ENCODE measurements at places on chromosomes 5 and 9.

- no peak for DNase-seq
Observed at GRCh38 chr5:56517011-56517416, 283.9 kb upstream of the ANKRD55 start.

DNA sequence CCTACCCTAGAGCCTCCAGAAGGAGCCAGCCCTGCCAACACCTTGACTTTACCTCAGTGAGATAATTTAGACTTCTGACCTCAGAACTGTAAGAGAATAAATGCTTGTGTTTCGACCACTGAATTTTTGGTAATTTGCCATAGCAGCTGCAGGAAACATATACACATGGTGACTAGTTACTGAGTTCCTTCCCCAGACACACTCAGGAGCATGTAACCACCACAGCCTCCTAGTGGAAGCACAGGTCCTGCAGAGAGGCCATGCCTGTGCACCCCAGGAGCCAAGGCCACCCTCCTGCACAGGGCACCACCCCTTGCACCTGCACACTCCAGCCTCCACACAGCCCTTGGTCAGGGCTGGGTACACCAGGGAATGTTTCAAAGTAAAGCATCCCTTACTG lies 7.6 kb upstream of the CAMSAP1 start:
- no peak for DNase-seq

- DNase-seq, result peak; percentile 59
Observed at GRCh38 chr9:134525841-134526583, 115.6 kb upstream of the COL5A1 start.

DNA sequence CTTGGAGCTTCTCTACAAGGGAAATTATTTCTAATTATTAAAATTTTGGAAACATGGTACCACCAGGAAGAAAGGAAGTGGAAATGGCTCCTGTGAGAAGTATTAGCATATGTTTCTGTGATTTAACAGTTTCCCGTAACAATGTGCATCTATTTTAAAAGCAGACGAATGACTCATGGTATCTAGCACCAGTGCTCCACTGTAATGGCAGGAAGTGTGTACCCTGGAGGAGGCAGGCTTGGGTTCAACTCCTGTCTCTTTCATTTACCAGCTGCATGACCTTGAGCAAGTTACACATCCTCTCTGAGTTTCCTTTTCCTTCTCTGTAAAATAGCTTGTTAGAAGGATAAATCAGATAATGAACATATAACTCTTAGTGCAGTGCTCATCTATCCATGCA lies 41.0 kb upstream of the ANGPTL2 start:
- no peak for DNase-seq

- no peak for DNase-seq
Observed at GRCh38 chr5:109146591-109146990, 263.2 kb downstream of the PJA2 start.

- DNase-seq, result no peak
Observed at GRCh38 chr5:3376611-3377010, 219.0 kb upstream of the IRX1 start.

DNA sequence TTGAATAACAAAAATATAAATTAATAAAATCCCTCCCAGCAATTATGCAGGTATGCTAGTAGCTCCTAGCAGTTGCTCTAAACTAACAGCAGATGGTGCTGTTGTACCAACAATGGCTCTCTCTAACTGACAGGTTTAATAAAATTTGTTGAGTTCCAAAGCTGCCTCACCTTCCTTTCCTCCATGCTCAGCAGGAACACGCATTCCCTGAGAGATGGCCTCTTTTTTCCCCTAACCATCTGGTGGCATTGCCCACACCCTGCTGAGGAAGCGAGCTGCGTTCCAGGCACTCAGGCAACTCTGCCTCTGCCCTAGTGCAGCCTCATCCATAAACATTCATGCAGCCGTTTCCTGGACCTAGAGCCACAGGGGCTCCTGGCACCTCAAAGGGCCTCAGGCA lies 106.2 kb downstream of the KLHL3 start:
- DNase-seq, result no peak

DNA sequence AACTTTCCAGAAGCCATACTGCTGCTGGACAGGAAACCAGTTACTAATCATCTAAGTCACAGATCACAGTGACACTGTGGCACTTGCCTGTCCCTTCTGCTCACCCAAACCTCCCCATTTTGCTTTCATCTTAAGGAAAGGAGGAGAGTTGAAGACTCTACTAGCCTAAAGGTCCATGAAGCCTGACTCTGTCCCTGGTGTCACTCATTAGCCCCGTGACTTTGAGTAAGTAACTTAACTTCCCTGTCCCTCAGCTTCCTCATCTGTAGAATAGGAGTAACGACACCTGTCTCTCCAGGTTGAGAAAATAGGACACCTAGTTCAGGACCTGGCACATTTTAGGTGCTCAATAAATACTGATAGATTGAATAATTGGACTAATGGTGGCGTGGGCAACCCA lies 536 bp upstream of the SLC6A7 start:
- no peak for DNase-seq

DNA sequence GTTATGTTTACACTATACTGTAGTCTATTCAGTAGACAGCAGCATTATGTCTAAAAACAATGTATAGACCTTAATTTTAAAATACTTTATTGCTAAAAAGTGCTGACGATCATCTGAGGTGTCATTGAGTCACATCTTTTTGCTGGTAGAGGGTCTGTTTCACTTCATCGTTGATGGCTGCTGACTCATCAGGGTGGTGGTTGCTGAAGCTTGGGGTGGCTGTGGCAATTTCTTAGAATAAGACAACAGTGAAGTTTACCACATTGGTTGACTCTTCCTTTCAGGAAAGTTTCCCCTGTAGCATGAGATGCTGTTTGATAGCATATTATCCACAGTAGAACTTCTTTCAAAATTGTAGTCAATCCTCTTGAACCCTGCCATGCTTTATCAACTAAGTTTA lies 150.3 kb downstream of the FBXL7 start:
- no peak for DNase-seq

GRCh38 chr9:95055334-95055850 lies 262.1 kb downstream of the FANCC start:
- DNase-seq, result no peak

- DNase-seq, result no peak
Observed at GRCh38 chr5:139410121-139410992, 6.5 kb upstream of the SPATA24 start.

- no peak for DNase-seq
Observed at GRCh38 chr9:89928106-89928505, 323.3 kb downstream of the GADD45G start.

DNA sequence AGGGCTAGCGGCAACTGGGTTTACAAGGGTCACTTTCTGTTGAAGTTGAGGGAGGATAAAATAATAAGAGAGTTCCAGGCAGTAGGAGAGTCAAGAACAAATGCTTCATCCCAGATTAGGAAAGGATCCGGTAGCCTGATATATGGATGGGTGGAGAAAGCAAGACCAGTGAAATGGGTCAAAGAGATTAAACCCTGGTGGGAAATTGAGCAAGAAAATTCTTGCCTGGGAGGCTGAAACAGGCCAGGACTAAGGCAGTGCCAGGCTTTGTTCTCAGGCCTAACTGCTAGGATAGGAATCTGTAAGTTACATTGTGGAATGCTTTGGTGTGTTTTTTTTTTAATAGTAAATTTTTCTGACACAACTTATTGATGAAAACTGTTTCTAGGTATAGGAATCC lies 257.4 kb upstream of the RFX3 start:
- DNase-seq, result no peak

DNA sequence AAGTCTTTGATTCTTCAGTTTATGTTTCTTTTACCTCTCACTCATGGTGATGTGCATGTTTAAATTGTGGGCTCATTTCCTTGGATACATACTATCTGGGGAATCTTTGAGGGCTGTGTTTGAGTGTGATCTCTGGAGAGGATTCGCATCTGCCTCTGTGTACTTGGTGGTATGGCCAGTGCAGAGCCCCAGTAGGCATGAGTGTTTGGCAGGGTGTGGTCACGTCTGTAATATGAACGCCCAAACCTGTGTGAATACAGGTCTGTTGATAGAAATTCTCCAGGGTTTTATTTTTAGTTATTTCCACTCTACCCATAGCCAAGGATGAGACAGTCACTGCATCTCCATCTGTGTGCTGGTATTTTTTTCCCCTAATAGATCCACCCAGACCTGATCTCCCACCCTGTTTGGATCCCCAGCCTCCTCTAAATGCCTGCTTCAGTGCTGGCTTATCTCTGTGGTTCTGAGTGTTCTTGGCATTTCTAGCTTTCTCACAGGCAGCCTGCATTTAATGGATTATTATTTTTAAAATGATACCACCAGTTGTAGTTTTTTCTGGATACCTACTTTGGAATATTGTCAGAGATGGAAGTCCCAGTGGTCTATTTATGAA lies 37.5 kb downstream of the TJP2 start:
- DNase-seq, result no peak

DNA sequence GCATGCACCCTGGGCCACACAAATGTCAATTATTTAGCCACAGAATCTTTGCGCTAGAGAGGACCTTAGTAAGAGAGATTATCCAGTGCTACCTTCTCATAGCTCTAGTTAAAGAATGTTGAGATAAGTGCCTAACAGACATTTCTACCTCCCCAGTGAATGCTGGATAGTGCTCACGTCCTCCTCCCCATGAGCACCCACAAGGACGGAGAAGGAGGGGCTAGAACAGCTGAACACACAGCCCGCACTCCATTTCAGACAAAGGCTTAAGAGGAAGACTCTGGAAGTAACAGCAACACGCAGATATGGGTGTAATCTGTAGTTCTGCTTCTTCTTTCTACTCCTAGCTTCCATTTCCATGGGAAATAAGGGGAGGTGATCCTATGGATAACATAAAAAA lies 120.5 kb downstream of the FEM1C start:
- no peak for DNase-seq

- DNase-seq, result peak; percentile 90
Observed at GRCh38 chr9:27572918-27573633, at the start of gene C9orf72. Gene C9orf72, minus strand, starts transcription at chr9:27573481. Its CDS starts 6,361 bp downstream, at chr9:27567120.

- peak; percentile 11 for DNase-seq
Observed at GRCh38 chr9:114289106-114289505, 33.8 kb upstream of the ORM1 start.

DNA sequence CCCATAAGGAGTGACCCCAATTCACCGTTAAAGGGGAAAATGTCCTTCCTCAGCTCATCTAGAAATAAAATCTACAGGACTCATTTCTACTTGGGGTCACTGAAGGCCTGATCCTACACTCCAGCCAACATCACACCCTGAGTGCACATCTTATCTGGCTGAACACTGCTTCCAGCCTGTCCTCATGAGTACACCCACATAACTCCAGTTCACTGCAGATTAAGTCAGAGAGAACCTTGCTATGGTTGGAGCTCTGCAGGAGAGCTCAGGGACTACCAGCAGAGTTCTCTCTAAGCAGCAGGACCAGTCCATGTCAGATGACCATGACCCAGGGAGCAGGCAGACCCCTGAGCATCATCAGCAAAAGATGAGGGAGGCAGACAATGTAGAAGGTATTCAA lies 126.9 kb upstream of the MAP3K1 start:
- no peak for DNase-seq

GRCh38 chr5:72815580-72816283 lies 729 bp upstream of the TNPO1 start:
- DNase-seq, result no peak

GRCh38 chr9:95505072-95505716 lies 11.6 kb downstream of the PTCH1 start:
- DNase-seq, result no peak

GRCh38 chr5:76657091-76657490 lies 33.9 kb upstream of the F2RL2 start:
- no peak for DNase-seq

- peak; percentile 51 for DNase-seq
Observed at GRCh38 chr9:22452415-22453010, 5.9 kb downstream of the DMRTA1 start.

DNA sequence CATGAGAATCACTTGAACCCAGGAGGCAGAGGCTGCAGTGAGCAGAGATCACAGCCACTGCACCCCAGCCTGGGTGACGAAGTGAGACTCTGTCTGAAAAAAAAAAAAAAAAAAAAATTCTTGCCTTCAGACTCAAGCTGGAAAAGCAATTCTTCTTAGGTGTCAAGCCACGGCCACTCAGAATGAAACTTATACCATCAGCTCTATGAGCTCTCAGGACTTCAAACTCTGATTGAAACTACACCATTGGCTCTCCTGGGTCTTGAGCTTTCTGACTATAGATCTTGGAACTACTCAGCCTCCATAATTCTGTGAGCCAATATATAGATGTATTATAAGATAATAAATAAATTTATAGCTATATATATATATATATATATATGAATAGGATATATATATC lies 12.9 kb upstream of the FGF10 start:
- no peak for DNase-seq

DNA sequence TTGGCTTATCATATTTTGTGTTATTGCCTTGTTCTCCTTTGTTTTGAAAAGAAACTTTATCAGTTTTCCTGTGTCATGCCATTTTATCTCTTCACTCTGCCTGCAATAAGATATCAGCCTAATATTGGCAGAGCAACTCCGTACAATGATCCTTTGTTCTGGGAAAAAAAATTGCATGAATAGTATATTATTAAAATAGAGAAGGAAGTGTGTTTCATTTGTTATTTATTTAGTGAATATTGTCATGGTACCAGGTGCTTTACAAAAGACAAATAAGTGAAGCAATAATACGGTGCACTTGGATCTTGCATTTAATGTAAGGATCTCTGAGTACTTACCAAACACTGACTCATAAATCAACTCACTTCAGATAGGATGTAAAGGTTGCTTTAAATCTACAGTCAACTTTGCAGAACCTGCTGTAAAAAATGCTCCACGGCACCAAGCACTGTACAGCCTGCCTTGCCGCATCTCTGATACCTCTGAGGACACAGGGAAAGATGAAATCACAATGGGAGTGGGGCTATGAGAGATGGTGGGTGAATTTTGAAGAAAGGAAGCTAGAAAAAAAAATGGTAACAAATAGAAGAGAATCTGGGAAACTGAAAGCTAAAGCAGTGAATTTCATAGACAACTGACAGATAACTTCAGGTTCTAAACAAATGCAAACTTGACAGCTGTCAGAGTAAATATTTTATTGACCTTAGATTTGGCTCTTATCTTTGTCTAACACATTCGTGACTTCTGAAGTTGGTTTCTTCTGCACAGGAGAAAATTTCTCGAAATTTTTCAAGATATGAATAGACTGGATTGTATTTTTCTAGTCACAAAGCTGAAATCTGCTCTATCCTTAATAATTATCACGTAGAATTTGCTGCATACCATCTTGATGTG lies 232.1 kb downstream of the ENC1 start:
- DNase-seq, result no peak

DNA sequence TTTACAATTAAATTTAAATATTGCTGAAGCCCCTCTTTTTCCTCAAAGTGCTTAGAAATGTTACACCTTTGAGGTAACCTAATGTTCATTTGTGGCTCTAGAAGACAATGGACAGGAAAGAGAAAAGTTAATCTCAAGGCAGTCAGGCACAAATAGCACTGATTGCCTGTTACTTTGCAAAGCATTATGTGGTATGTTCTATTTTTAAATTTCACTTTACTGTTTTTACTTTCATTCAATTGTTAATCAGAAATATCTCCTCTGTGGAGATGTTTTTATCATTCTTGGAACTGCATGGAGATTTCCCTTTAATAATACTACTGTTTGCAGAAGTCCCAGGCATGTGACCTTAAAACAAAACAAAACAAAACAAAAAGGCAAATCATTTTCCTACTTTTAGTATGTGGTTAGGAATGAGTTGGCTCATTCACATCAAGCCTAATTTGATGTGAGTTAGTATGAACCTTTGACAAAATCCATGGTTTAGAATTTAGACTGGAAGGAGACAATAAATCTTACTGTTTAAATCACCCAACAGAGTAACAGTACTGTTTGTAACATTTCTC lies 67.5 kb downstream of the CWC27 start:
- DNase-seq, result no peak
